ENCODE measurements at places on chromosomes 13 and 19.

GRCh38 chr13:49082653-49083536 lies 107.2 kb downstream of the FNDC3A start:
- no peak for DNase-seq

GRCh38 chr13:63972328-63972727 lies 2556.7 kb upstream of the PCDH20 start:
- DNase-seq: no peak

- no peak for DNase-seq
Observed at GRCh38 chr13:110377178-110377825, 70.2 kb downstream of the COL4A2 start.

- DNase-seq: peak; percentile 17
Observed at GRCh38 chr19:48443731-48444128, 2.1 kb upstream of the GRWD1 start.

- DNase-seq: no peak
Observed at GRCh38 chr13:30906411-30907051, 460 bp downstream of the MEDAG start.

DNA sequence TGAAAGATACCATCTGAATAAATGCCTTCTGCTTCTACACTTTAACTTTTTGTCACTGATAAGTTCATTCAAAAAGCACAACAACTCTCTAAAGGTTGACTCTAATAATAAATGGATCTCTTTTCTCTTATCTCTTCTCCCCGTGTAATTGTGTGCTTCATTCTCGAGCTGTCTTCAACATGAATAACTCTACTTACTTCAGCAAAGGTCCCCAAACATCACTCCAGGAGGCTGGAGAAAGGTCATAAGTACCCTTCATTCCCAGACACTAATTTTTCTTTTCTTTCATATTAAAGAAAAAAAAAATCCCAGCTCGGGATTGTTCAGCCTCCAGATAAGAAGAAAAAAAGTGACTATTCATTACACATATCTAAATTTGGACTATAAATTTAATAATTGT lies 222.2 kb downstream of the FOXO1 start:
- no peak for DNase-seq

DNA sequence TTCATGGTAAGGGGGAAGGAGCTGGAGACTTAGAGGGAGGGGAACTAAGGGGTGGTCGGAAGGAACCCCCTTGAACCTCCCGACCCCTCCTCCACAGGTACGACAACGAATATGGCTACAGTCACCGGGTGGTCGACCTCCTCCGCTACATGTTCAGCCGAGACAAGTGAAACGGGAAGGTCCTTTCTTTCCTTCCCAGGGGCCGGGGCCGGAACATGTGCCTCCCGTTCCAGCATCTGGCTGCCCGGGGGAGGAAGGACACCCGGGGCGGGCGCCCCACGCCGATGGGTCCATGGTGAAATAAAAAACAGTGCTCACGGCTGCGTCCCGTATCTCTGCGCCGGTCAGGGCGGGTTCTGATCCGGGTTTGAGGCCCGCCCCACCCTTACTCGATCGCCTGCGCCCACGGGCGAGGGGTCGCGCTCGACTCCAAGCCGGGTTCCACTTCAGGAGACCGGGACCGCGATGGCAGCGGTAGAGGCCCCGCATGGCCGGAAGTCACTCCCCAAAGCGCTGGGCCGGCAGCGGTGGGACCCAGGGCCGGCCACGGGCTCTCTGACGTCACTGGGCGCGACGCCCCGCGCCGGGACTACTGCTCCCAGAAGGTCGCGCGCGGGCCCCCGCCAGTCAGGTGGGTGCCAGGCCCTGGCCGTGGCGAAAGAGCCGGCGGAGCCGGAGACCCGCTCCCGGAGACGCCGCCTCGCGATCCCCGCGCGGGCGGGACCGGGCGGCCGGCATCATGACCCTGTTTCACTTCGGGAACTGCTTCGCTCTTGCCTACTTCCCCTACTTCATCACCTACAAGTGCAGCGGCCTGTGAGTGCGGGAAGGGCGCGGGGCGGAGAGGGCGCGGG lies at the start of gene TMEM147:
Gene TMEM147, plus strand, starts transcription at position 626 of the 854 bp plus-strand sequence. Its CDS starts 114 bp downstream, at position 740.
- peak; percentile 83 for DNase-seq

DNA sequence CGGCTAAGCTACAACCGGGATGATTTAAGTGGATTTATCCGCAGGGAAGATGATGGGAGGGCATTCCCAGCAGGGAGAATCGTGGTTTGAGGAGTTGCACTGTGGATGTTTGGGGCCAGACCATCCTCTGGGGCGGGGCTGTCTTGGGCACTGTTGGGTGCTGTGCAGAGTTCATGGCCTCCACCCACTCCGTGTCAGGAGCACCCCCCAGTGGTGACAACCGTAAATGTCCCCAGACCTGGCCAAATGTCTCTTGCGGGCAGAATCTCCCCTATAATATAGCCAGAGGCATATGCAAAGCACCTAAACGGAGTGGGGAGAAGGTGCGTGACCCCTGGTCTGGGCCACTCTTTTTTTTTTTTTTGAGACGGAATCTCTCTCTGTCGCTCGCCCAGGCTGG lies 40.2 kb downstream of the SMIM24 start:
- DNase-seq: peak; percentile 68

DNA sequence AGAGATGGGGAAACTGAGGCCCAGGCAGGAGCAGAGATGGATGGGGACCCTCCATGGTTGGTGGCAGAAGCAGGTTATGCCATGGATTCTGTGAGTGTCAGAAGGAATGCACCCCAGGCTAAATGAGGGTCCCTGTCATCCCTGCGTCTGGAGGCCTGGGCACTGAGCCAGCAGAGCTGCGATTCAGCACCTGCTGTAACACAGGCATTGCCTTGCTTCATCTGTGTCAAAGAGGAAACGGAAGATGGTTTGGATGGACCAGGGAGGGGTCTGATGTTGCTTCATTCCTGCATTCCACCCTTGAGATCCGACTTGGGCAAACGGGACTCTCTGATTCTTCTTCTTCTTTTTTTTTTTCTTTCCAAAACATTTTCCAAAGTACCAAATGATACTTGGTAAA lies 1.2 kb downstream of the C5AR1 start:
- no peak for DNase-seq

GRCh38 chr19:29858621-29859020 lies 46.8 kb downstream of the CCNE1 start:
- no peak for DNase-seq

GRCh38 chr19:2237051-2237868 lies 636 bp downstream of the SF3A2 start:
- no peak for DNase-seq

GRCh38 chr19:24054044-24054935 lies 32.7 kb upstream of the ZNF254 start:
- DNase-seq: no peak

DNA sequence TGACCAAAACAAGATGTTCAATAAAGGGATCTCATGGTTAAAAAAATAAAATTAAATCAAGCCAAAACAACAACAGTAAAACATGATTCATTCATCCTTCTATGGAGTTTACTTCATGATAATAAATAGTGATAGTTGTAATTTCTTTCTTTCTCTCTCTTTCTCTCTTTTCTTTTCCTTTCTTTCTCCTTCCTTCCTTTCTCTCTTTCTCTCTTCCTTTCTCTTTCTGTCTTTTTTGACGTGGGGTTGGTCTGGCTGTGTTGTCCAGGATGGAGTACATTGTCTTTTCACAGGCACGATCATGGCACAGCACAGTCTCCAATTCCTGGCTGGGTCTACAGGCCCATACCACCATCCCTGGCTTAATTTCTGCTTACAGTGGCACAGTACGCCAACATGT lies 29.1 kb upstream of the PCCA start:
- no peak for DNase-seq

DNA sequence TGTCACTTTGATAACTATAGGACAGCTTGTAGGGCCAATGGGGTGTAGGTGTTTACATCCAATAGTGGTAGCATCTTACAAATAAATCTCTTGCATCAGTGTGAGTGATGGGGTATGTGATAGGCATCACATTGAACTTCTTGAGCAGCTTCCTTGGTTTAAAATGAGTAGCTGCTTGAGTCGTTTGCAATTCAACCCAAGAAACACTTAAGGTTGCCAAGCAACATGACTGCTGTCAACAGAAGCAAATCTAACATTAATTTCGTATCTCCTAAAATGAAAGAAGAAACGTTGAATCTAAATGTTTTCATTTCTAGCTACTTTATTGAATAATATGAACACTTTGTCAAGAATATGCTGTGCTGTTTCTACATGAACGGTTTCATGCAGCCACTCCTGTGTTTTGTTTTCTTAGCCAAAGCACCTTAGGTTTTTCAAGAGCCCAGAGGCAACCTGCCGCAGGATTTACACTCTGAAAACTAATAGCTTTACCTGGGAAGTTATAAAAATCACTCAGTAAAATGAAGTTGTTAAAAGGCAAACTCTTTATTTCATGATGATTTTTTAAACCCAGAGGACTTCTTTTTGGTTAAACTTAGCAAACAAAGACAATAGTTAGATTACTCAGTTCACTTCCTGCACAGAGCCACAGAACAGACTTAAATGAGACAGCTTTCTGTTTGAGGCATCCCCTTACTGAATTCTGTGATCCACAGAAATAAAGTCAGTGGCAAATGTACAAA lies 305.2 kb downstream of the MTUS2 start:
- DNase-seq: peak; percentile 49

DNA sequence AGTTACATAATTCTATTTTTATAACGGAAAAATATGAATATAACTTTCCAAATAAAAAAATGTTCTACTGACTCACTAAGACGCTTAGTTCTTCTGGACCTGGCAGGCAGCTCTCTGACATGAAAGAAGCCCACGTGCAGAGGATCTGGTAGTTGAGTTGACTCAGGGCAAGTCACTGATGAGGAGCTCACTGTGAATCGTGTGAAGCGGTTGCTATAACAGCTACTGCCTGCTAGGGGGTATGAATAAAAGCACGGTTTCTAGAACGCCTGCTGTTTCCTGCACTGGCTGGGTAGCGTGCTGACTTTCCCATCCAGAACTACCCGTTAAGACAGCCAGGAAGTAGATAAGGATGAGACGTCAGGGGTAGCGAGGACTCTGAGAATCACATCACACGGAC lies 54.7 kb upstream of the WASF3 start:
- no peak for DNase-seq
